Bone marrow (tissue), 2 donors: ENCODE measurements at places on chromosomes 16 and 17.
A peak's percentile ranks its signal among the peaks of the same experiment; 100 is the strongest.

- DNase-seq: peak; percentile 39
These were observed 1.5 kb downstream of the SCARF1 start for GRCh38 chr17:1643999-1644492.

DNA sequence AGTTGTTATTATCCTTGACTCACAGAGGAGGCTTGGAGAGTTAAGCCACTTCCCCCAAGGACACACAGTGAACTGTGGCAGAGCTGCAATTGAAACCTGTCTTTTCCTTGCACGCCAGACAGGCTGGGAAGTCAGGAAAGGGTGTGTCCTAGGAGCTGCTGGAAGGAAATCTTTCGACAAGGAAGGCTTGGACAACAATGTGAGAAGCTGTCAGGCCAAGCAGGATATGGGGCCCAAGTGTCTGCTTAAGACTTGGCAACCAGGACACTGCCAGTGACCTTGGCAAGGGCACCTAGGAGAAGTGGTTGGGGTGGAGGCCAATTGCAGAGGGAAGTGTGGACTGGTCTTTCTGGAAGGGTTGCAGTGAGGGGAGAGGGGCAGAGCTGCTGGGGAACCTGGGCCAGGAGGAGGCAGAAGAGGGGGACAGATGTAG, 2.1 kb upstream of the CAMKK1 start:
- peak; percentile 32 for DNase-seq

DNA sequence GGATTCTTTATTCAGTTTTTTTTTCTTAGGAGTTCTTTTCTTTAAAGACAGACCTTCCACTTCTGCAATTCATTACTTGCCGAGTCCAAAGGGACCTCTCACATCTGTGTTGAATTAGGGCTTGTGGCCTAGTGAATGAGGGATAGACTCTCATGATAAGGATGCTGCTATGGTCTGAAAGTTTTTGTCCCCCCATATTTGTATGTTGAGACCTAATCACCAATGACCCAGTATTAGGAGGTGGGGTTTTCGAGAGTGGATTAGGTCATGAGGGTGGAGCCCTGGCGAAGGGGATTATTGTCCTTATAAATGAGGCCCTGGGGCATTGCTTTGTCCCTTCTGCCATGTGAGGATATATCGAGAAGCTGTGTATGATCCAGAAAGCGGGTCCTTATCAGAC, 9.5 kb downstream of the KRT12 start:
- no peak for DNase-seq

DNA sequence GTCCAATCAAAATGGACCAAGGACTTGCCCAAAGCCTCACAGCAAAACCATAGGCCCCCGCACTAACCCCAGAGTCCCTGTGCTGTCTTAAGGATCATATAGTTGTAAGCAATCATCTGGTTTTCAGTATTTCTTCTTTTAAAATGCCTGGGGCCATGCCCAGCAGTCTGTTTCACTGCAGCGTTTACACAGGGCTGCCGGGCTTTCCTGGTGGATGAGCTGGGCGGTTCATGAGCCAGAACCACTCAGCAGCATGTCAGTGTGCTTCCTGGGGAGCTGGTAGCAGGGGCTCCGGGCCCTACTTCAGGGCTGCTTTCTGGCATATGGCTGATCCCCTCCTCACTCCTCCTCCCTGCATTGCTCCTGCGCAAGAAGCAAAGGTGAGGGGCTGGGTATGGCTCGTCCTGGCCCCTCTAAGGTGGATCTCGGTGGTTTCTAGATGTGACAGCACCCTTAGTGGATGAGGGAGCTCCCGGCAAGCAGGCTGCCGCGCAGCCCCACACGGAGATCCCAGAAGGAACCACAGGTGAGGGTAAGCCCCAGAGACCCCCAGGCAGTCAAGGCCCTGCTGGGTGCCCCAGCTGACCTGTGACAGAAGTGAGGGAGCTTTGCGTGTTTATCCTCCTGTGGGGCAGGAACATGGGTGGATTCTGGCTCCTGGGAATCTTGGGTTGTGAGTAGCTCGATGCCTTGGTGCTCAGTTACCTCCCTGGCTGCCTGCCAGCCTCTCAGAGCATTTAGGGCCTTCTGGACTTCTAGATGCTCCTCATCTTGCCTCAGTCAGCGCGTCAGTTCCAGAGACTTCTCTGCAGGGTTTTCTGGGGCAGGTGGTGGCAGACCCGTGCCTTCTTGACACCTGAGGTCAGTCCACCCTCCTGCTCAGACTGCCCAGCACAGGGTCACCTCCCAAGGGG, 24.8 kb upstream of the STH start:
- no peak for DNase-seq

DNA sequence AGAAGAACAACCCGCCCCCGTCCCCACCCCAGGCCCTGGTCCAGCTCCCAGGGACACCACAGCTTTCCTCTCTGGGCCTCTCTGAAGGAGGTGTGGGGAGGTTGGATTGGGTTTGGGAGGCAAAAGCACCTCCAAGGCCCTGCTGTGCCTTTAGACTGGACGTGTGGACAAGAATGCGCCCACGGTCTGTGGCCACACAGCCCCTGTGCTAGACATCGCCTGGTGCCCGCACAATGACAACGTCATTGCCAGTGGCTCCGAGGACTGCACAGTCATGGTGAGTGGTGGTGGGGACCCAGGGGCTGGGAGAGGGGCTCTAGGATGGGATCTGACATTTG, 3.0 kb downstream of the CORO1A start:
- DNase-seq: no peak

DNA sequence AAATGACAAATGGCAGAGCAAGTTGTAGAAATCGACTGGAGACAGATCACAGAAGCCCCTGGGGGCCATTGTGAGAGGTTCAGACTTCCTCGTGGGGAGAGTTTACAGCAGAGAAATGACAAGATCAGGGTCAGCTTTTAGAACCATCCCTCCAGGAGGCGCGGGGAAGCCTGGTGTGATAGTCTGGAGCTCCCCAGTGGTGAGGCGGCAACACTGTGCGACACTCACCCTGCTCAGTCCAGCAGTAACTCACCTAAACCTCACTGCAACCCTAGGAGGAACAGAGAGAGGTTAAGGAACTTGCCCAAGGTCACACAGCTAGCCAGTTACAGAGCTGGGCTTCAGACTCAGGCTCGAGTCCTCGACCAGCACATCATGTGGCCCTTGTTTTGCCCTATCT, 123.4 kb upstream of the IRX3 start:
- no peak for DNase-seq

GRCh38 chr16:13767215-13767614, 152.7 kb upstream of the ERCC4 start:
- DNase-seq: no peak

GRCh38 chr17:43983515-43984411, 20.7 kb upstream of the NAGS start:
- no peak for DNase-seq

DNA sequence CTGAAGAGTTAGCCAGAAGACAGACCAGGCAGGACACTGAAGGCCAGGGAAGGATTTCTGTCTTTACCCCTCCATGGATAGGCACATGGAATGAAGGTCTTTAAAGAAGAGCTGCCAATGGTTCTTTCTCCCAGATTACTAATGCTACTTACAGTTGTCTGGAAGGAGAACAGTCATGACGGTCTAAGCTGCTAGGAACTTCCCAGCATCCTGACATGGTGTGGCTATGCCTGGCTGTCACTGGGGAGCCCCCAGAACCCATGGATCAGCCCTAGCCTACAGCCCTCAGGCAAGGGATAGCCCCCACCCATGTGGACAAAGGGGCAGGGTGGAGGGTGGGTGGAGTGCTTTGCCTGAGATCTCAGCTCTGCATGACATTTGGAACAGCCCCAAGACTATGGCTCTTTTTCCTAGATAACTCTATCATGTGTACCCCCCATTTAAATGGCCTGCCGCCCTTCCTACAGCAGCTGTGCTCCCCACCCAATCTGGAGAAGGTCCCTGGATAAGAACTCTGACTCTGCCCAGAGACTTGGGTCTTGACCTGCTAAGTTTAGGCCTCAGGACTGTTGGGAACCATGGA, 9.2 kb upstream of the KAT7 start:
- DNase-seq: no peak

DNA sequence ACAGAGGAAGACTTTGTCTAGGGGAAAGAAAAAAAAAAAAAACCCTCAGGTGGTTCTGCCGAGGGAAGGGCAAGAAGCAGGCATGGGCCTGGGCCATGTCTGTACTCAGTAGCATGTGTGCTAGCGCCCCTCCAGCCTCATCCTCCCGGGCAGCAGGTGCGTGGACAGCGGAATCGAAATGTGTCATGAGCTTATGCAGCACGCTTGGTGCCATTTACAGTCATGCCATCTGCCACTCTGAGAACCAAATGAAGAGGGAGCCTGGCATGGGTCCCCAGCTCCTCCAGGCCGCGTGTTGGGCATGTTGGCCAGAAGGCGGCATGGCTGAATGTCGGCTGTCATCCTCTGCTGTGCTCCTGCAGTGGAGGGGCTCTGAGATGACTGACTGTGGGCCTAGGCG, 31.4 kb downstream of the CRAMP1 start:
- no peak for DNase-seq

DNA sequence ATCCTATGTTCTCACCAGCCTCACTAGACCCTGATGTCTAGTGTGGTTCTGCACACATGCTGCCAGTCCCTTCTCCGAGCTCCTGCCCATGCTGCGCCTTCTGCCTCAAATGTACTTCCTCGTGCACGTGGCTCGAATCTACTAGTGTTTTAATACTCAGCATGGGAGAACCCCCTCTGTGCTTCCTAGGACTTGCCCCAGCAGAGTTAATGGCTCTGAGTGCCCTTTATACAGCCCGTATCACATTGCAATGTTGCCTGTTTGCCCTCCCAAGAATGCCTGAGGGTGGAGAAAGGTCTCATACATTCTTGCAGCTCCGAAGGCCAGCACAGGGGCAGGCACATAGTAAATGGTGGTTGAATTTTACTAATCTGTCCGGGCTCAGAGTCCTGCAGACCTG, 190.8 kb upstream of the NLRP1 start:
- DNase-seq: no peak

- DNase-seq: no peak
These were observed 3.2 kb downstream of the ZNF500 start for GRCh38 chr16:4763791-4764190.

DNA sequence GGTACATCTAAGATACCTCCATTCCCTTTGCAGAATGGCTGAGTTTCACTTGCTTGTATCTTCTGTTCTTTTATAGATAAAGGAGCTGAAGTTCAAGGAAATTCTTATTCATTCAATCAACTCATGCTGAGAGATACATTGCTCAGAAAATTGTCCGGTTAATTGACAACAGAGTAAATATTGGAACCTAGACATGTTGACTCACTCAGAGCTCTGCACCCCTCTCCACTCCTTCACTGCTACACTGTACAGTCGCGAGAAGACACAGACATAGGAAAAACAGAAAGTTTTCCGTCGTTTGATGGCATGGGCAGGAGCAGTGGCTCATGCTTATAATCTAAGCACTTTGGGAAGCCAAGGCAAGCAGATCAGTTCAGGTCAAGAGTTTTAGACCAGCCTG, 690.5 kb upstream of the SOX9 start:
- DNase-seq: no peak
